ENCODE measurements at places on chromosomes 11 and 22.

DNA sequence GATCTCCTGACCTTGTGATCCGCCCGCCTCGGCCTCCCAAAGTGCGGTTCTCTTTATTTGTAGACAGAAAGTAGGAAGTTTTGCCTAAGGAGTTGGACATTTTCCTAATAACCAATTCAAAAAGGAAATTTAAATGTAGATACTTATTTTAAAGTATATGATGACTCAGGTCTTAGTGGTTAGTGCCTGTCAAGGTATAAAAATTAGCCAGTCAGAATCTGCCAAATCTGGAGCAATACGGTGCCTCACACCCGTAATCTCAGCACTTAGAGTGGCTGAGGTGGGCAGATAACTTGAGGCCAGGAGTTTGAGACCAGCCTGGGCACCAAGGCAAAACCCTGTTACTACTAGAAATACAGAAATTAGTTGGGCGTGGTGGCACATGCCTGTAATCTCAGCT, 86.7 kb upstream of the RASSF10 start:
- no peak for DNase-seq

DNA sequence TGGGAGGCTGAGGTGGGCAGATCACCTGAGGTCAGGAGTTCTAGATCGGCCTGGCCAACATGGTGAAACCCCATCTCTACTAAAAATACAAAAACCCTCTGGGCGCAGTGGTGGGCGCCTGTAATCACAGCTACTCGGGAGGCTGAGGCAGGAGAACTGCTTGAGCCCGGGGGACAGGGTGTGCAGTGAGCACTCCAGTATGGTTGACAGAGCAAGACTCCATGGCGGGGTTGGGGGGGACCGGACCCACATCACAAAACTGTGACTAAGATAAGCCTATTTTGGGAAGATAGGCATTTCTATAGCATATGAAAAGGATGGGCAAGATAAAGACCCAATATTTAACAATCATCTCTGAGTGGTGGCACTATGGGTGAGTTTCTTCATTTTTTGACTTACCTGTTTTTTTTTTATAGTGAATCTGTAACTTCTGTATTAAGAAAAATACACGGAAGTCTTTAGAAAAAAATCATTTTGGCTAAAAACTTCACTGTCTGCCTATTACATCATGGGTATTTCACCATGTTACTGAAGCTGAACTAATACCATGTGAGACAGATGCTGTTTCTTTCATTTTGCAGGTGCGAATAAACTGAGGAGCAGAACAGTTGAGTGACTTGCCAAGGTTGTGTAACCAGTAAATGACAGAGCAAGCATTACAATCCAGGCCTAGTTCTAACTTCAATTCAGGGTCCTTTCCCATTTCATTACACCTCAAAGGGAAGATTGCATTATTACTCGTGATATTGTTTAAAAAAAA, 2.5 kb downstream of the CELF1 start:
- no peak for DNase-seq

- DNase-seq = no peak
Observed at GRCh38 chr11:77396911-77397310, 77.0 kb downstream of the PAK1 start.

GRCh38 chr11:58813693-58814092, 30.8 kb downstream of the GLYATL2 start:
- DNase-seq = no peak

DNA sequence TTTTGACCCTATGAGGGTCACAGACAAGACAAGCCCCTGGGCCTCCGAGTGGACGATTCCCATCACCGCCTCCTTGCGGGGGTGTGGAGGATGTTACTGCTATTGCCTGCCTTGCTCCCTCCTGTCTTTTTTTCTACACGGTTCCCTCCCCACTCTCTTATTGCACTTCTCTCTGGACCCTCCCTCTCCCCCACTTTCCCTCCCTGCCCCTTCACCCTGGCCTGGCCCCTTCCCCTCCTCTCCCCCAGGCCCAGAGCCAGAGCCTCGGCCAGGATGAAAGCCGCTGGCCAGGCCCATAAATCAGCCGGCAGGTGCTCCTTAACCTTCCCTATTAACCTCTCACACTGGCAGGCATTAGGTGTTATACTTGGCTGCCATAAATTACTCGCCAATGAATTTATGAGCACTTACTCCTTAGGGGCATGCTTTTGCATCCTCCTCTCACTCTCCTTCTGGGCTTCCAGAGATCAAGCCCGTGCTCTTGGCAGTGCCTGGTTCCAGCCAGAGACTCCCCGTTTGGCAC, 18.3 kb upstream of the ALX4 start:
- DNase-seq = no peak

- DNase-seq = no peak
Observed at GRCh38 chr11:115674176-115674936, 170.1 kb upstream of the CADM1 start.

Measured in stimulated activated CD8-positive, alpha-beta memory T cell treated with anti-CD3 and anti-CD28 coated beads, Interleukin-15, amount 100 ng/mL, for 24 hours (primary cell).